ENCODE measurements at places on chromosomes 13 and 19.

GRCh38 chr13:25778365-25778764 lies 273.5 kb downstream of the SHISA2 start:
- DNase-seq: no peak

GRCh38 chr13:86684402-86684801 lies 885.2 kb upstream of the SLITRK6 start:
- no peak for DNase-seq

GRCh38 chr13:112711528-112712265 lies 21.9 kb downstream of the ATP11A start:
- DNase-seq: no peak

- no peak for DNase-seq
Measured at GRCh38 chr13:72163678-72164077, 296.7 kb upstream of the DACH1 start.

DNA sequence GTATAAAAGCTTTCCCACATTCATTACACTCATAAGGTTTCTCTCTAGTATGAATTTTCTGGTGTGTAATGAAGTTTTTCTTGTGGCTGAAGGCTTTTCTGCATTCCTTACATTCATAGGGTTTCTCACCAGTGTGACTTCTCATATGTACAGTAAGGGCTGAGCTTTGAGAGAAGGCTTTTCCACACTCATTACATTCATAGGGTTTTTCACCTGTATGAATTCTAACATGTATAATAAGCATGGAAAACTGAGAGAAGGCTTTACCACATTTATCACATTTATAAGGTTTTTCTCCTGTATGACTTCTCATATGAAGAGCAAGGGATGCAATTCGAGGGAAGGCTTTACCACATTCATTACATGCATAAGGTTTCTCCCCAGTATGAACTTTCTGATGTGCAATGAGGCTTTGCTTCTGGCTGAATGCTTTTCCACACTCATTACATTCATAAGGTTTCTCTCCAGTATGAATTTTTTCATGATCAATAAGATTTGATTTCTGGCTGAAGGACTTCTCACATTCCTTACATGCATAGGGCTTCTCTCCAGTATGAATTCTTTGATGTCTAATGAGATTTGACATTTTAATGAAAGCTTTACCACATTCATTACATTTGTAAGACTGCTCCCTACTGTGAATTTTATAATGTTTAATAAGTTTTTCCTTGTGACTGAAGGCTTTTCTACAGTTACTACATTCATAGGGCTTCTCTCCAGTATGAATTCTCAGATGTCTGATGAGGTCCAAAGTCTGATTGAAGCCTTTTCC lies 42.6 kb downstream of the ZNF527 start:
- no peak for DNase-seq

GRCh38 chr13:110438211-110438610 lies 123.3 kb downstream of the RAB20 start:
- no peak for DNase-seq

- peak; percentile 37 for DNase-seq
Measured at GRCh38 chr19:17075864-17076542, 426 bp downstream of the MYO9B start.

DNA sequence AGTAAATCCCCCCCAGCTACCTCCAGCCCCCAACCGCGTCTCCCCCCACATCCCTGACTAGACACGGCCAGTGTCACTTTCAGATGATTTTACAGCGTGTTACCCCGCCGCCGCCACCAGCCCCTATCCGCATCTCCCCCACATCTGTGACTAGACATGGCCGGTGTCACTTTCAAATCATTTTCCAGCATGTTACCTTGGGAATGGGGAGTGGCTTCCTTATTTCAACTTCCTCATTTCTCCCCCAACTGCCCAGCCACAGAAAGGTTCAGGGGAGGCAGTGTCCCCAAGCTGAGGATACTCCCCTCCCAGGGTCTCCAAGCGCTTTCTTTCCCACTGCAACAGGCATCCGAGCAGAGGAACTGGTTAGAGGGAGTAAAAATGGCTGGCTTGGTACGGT lies 18.4 kb downstream of the ADGRL1 start:
- DNase-seq: no peak

- no peak for DNase-seq
Measured at GRCh38 chr13:91249861-91250260, 97.6 kb upstream of the MIR17HG start.

DNA sequence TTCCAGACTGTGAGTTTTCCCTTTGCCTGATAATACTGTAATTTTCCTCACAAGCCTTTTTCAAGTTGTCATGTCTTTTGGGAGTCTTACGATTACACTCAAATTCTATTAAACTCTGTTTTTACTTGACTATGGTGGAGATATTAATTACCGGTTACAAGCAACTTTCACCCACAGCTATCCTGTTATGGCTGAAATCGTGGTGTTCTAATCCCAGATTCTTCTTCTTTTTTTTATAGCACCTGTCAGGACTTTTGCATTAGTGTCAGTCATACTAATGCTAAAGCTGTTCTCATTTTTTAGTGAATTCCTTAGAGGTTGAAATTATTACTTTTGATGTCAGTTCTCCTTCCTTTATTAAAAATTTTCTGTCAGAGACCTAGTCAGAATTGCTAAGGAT lies 187.8 kb upstream of the CSNK1A1L start:
- DNase-seq: no peak

DNA sequence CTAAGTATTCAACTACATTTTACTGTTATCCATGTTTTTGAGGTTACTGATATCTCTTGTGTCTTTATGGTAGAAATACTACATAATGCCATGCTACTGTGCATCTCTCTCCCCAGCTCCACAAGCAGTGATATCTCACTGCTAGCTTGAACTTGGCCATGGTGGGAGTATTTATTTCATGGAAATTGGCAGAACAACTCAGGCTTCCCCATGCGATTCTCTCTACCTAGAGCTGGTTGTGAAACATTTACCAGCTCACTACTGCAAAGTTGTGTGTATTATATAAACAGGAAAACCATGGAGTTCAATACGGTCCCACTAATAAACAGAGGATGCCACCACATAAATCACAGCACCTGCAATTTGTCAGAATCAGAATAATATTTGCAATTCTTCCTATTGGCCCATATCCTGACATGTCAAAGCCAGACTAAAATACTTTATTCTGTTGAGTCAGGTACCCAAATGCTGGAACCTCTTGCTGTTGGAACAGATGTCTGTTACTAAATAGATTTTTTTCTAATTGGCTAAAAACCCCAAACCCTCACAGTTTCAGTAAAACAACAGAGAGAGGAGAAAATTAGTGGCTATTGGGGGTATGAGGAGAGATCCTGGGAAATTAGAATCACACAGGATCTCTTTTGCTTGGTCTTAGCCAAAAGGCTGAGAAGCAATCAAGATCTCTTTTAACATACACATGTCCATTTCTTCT lies 91.4 kb upstream of the SLC10A2 start:
- no peak for DNase-seq

- peak; percentile 91 for DNase-seq
Measured at GRCh38 chr19:45467456-45468158, at the start of gene FOSB. Gene FOSB (plus strand): TSS chr19:45467996. CDS start chr19:45468587, 591 bp downstream.

- peak; percentile 45 for DNase-seq
Measured at GRCh38 chr19:54390942-54391577, 24.2 kb upstream of the TTYH1 start.

DNA sequence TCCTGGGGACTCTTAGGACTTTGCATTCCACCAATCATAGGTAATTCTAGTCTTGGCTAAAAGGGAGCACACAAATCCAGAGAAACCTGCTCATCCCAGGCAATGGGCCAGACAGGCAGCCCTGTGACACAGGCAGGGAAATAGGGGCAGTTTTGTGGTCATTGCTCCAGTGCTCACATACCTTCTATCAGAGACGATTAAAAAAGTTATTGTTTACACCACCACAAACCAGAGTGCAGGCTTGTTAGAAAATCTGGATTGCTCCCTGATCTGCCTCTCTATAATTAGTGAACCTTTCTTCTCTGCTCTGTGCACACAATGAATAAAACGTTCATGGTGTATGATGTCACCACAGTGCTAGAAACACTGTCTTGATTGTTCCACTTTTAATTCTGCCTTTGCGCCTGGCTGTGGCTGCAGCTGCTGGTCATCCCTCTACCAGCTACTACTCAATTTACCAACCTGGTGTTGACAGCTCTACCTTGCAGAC lies 121.6 kb upstream of the SPATA13 start:
- no peak for DNase-seq

DNA sequence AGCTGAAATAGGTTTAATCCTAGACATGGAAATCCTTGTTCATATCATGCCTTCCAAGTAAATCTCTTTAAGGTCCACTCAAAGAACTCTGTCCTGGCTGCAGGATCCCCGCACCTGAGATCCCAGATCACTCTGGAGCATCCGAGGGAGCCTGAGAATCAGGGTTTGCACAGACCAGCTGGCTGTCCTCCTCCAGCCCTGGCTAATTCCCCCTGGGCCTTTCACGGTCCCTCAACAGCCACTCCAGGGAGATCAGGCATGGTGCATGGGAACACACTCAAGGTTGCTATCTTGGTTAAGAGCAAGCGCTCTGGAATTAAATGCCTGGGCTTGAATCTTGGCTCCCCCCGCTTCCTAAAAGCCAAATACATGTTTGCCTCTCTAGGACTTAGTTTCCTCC lies 130.8 kb downstream of the IRS2 start:
- no peak for DNase-seq

DNA sequence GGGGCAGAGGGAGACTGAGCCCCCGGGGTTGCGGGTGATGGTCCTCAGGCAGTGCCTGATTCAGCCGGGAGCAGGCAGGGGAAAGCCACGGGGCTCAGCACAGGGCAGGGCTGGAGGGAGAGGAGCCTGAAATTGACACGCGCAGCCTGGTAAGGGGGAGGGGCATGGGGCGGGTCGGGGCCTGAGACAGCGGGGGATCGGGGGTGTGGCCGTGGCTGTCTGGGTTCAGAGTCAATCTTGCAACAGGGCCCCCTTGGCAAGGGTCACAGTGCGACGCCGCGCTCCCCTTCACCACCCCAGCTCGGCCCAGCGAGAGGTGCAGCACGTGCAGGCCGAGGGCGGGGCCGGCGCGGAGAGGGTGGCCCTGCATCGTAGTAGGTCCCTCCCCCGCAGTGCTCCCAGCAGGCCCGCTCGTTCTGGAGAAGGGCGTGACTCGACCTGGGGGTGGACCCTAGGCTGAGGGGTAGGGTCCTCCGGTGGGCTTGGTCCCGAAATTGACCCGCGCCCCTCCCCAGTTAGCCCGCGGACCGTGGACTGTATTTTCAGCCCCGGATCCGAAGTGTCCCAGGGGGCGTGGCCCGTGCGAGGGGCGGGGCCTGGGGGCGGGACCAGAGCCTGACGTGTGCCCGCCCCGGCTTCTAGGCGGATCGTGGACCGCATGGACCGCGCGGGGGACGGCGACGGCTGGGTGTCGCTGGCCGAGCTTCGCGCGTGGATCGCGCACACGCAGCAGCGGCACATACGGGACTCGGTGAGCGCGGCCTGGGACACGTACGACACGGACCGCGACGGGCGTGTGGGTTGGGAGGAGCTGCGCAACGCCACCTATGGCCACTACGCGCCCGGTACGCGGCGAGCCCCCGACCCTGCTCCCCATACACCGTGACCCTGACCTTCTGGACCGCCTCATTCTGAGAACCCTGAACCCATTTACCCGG lies 6.0 kb downstream of the RCN3 start:
- peak; percentile 71 for DNase-seq

DNA sequence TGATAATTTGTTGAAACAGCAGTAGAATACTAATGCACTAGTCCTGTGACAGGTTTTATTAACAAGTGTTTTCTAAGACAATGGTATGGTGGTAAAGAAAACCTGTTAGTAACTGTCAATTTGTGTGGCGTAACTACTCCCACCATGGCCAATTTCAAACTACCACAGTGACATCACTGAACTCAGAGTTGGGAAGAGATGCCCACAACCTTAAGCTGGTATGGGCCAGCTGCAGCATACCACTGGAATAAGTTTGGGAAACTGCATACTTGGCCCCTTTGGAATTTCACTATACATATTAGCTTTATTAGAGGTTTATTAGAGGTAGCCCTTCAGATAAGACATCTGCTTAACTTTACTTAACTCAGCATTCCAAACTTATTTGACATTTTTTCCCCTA lies 419.4 kb downstream of the NDFIP2 start:
- DNase-seq: no peak
